ENCODE measurements at places on chromosomes 5 and 9. TPM values are rescaled to one million over a fixed set of nuclear protein-coding genes. Genes with fewer than 3 reads are reported as not detected.

Gene PITX1
- total RNA-seq = not detected

GRCh38 chr5:124276166-124276565 lies 470.3 kb downstream of the ZNF608 start:
- H3K36me3 ChIP-seq = no peaks in the 10 kb centered on the region
- H3K4me3 ChIP-seq = no peak overlapping the region
- no peaks in the 10 kb centered on the region for H3K27me3 ChIP-seq
- no peaks in the 10 kb centered on the region for H3K4me1 ChIP-seq
- DNase-seq = no peak

DNA sequence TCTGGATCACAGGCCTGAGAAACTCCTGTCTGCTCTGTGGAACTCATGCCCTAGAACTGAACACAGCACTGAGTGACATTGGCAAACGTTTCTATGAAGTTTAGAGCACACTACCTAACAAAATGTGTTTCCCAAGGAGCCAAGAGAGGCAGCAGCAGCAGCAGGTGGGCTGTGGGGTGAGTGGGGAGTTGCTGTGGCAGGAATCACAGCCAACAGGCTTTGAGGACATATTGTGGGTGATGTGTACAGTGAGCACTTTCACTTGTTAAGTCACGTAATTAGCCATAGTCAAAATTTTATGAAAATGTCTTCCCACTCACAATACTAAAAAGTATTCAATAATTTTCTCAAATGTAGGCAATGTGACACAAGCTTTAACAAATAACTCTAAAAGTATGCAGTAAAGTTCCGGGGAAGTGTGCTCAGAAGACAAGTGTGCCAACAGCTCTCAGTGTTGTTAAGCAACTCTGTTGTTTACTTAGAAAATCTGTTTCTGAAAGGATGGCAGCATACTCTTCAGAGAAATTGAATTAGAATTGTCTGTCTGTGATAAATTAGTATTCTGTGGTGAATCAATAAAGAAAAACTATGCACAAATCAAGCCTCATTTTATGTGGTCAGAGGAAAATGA lies 482.1 kb downstream of the SEMA5A start:
- no peak for DNase-seq
- H3K27me3 ChIP-seq = no peaks in the 10 kb centered on the region

DNA sequence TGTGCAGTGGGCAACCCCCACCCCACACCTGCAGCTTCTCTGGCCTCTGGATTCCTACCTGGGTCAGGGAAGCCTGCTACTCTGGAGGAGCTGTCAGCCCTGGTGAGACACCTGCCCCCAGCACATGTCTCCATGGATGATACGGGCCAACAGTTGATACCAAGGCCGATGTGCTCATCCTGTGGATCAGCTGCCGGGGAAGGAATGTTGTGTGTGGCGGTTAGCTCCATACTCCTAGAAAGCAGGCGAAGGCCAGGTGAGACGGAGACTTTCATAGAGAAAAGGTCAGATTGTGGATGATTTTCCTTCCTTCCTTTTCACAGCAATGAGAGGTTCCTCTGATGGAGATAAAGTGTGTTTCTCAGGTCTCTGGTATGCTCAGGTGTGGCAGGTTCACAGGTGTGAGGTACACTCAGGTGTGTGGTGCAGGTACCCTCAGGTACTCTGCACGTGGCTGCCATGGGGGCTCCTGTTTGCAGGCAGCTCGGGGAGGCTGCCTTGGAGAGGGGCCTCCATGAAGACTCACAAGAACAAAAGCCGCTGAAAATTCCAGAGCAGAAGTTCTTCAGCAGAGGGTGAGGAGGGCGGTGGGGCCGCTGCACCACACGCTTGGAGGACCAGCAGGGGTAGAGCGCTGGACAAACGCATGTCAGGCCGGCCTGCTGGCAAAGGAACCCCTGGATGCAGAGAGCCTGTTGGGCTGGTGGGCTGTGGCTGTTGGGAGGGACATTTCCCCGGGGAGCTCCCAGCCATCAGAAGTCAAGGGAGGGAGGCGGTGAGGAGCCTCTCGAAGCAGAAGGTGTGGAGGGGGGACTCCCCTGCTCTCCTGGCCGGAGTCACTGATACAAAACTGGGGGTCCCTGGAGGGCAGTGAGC lies 5.1 kb upstream of the AHRR start:
- H3K27ac ChIP-seq = no peak overlapping the region
- peaks cover 40% of the 10 kb centered on the region for H3K36me3 ChIP-seq
- DNase-seq = peak; percentile 52
- no peak overlapping the region for H3K4me3 ChIP-seq
- peaks cover 7% of the 10 kb centered on the region for H3K4me1 ChIP-seq
- H3K27me3 ChIP-seq = peaks cover 11% of the 10 kb centered on the region

Data from upper lobe of right lung (tissue), 1 donor.